ENCODE measurements at places on chromosomes 16 and 17. TPM values are rescaled to one million over a fixed set of nuclear protein-coding genes. Genes with fewer than 3 reads are reported as not detected.

DNA sequence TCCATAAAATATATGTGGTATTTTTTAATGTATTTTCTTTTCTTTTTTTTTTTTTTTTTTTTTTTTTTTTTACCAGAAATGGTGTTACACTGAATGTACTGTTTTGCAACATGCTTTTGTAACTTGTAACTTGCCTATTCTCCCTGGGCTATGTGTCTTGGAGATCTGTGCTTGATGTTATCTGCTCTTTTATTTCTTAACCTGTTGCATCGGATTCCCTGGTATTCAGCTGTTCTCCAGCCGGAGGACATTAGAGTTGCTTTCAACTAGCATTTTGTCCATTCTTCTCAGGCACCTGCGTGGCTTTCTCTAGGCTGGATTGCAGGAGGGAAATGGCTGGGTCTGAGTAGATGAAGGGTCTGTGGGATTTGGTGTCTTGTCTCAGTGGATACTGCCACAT is 47.4 kb downstream of the KATNIP start:
- no peaks in the 10 kb centered on the region for H3K27me3 ChIP-seq
- no peak for DNase-seq
- no peaks in the 10 kb centered on the region for H3K4me1 ChIP-seq
- no peak overlapping the region for H3K4me3 ChIP-seq
- H3K36me3 ChIP-seq, result no peaks in the 10 kb centered on the region

- H3K36me3 ChIP-seq, result no peaks in the 10 kb centered on the region
- no peak for DNase-seq
- no peak overlapping the region for H3K27ac ChIP-seq
- H3K4me3 ChIP-seq, result no peak overlapping the region
- no peaks in the 10 kb centered on the region for H3K27me3 ChIP-seq
These were observed 25.6 kb upstream of the NTN1 start for GRCh38 chr17:8995711-8996110.

GRCh38 chr17:81420769-81421462 is 25.7 kb downstream of the BAHCC1 start:
- no peak overlapping the region for H3K4me3 ChIP-seq
- peaks cover 27% of the 10 kb centered on the region for H3K4me1 ChIP-seq
- H3K27me3 ChIP-seq, result no peaks in the 10 kb centered on the region
- no peaks in the 10 kb centered on the region for H3K36me3 ChIP-seq
- no peak overlapping the region for H3K27ac ChIP-seq
- DNase-seq, result peak; percentile 23

DNA sequence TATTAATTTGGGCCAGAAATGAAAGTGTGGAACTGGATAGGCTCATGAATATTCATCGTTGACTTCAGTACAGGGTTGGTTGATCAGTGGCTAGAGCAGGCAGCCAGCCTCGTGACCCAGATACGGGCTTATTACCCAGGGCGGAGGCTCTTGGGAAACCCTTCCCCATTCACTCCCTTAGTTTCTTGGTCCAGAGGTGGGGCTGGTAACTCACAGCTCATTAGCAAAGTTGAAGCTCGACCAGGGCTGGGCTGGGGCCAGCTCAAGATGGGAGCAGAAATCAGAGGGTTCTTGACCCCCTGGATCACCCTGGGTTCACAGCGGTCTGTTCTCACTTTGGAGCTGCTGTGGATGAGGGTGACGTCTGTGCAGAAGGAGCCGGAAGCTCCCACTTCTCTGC is 44.6 kb upstream of the GSE1 start:
- no peak overlapping the region for H3K27ac ChIP-seq
- H3K4me3 ChIP-seq, result no peak overlapping the region
- no peak for DNase-seq
- no peaks in the 10 kb centered on the region for H3K27me3 ChIP-seq
- H3K4me1 ChIP-seq, result peaks cover 6% of the 10 kb centered on the region

Gene VTN
- polyA plus RNA-seq, result 0.68 TPM

DNA sequence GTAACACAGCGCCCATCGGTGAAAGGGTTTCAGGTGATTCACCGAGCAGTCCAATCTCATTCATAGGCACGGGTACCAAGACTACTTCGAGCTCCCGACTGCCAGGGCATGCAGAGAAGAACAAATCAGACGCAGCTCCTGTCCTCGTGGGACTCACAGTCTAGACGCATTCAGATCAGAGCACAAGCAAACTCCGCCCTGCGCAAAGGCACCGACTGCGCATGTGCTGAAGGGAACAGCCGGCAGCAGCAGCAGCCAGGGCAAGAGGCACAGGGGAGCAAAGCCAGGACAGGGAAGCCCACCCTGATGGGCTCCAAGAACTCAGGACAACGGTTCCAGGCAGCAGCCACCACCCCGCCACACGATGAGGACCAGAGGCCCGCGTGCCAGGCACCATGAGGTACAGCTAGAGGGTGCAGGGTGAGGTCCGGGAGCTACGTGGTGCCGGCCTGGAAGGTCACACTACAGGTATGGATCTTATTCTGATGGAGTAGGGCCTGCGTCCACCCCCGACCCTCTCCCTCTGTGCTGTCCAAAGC is 315.7 kb downstream of the FOXL1 start:
- H3K36me3 ChIP-seq, result no peaks in the 10 kb centered on the region
- no peak overlapping the region for H3K27ac ChIP-seq
- no peaks in the 10 kb centered on the region for H3K27me3 ChIP-seq
- DNase-seq, result no peak

- no peaks in the 10 kb centered on the region for H3K27me3 ChIP-seq
- H3K27ac ChIP-seq, result no peak overlapping the region
- no peaks in the 10 kb centered on the region for H3K36me3 ChIP-seq
These were observed 5.5 kb downstream of the CBFB start for GRCh38 chr16:67034487-67034886.

Gene LRRC75A
- 8.1 TPM for polyA plus RNA-seq

GRCh38 chr16:62272035-62272434 is 235.8 kb upstream of the CDH8 start:
- H3K36me3 ChIP-seq, result no peaks in the 10 kb centered on the region
- H3K4me3 ChIP-seq, result no peak overlapping the region
- no peaks in the 10 kb centered on the region for H3K4me1 ChIP-seq
- H3K27ac ChIP-seq, result no peak overlapping the region
- no peak for DNase-seq

- H3K27ac ChIP-seq, result no peak overlapping the region
- peaks cover 15% of the 10 kb centered on the region for H3K27me3 ChIP-seq
- no peak overlapping the region for H3K4me3 ChIP-seq
- H3K4me1 ChIP-seq, result no peaks in the 10 kb centered on the region
- H3K36me3 ChIP-seq, result no peaks in the 10 kb centered on the region
These were observed 7.6 kb upstream of the WNT3 start for GRCh38 chr17:46826116-46826515.

DNA sequence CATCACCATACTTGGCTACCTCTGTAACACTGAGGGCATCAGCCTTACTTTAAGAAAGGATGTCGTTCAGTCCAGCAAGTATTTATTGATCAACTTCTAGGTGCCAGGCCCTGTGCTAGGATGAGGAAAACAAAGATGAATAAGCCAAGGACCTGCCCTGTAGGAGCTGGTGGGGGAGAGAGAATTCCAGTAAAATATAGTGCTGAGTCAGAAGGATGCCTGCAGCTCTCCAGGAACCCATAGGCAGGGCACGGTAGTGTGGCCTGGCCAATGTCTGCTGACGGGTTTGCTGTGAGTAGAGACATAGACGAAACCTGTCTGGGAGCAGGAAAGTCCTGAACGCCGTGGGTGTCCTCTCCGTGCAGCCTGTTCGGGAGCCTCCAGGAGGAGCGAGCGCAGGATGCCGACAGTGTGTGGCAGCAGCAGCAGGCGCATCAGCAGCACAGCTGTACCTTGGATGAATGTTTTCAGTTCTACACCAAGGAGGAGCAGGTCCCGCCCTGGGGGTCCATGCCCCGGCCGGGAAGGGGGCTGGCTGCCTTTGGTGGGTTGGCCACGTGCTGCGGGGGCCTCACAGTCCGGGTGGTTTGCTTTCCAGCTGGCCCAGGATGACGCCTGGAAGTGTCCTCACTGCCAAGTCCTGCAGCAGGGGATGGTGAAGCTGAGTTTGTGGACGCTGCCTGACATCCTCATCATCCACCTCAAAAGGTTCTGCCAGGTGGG is 55.6 kb downstream of the USP43 start:
- H3K27me3 ChIP-seq, result no peaks in the 10 kb centered on the region
- H3K27ac ChIP-seq, result no peak overlapping the region
- DNase-seq, result no peak

Gene THRA
- 18.8 TPM for polyA plus RNA-seq

GRCh38 chr17:46818316-46818928 is at the start of gene WNT3:
Gene WNT3, minus strand, starts transcription at chr17:46818692. Its CDS starts 95 bp downstream, at chr17:46818597.
- H3K27me3 ChIP-seq, result peaks cover 66% of the 10 kb centered on the region
- H3K36me3 ChIP-seq, result no peaks in the 10 kb centered on the region
- no peak within 1 kb of the TSS for H3K4me3 ChIP-seq
- H3K4me1 ChIP-seq, result no peaks in the 10 kb centered on the region
- DNase-seq, result no peak

Gene PERCC1
- polyA plus RNA-seq, result not detected

DNA sequence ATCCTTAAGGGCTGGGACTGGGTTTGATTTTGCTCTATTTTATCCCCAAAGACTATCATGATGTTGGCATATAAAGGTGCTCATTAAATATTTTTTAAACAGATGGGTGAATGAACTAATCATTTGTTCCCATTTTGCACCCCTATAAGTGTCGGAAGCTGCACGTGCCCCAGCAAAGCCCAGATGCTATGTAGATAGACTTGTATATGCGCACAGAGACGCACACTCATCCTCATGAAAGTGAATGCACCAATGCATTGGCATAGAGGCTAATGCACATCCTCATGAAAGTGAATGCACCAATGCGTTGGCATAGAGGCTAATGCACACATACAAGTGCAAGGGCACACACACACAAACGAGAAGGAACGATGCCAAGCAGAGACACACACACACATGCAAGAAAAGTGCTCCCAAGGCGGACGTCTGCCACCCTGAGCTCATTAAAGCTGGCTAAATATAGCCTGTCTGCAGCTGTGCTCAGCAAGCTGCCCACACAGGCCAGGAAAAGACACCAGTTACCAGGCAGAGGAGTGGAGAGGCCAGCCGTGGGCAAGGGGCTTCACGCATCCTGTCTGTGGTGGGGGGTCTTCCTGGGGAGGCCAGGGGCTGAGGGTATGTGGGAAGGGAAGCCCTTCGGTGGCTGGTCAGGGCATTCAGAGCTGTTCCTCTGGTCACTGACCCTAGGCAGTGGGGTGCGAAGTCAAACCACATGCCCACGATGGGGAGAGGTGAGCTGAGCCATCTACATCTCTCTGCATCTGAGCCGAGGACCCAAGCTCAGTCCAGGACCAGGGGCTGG is 52.6 kb downstream of the PIMREG start:
- H3K36me3 ChIP-seq, result no peaks in the 10 kb centered on the region
- H3K27me3 ChIP-seq, result no peaks in the 10 kb centered on the region
- H3K27ac ChIP-seq, result no peak overlapping the region
- DNase-seq, result no peak

Gene MYH2
- not detected for polyA plus RNA-seq

- peak overlapping the region; percentile 66 for H3K27ac ChIP-seq
- no peak overlapping the region for H3K4me3 ChIP-seq
- H3K36me3 ChIP-seq, result no peaks in the 10 kb centered on the region
- no peaks in the 10 kb centered on the region for H3K27me3 ChIP-seq
- H3K4me1 ChIP-seq, result peaks cover 14% of the 10 kb centered on the region
- peak; percentile 53 for DNase-seq
These were observed 65.2 kb upstream of the SMIM36 start for GRCh38 chr17:55576237-55576995.

- peaks cover under 1% of the 10 kb centered on the region for H3K4me1 ChIP-seq
- peaks cover 33% of the 10 kb centered on the region for H3K36me3 ChIP-seq
- DNase-seq, result no peak
These were observed 6.8 kb downstream of the THUMPD1 start for GRCh38 chr16:20734782-20735181.

Gene KCNG4
- not detected for polyA plus RNA-seq

DNA sequence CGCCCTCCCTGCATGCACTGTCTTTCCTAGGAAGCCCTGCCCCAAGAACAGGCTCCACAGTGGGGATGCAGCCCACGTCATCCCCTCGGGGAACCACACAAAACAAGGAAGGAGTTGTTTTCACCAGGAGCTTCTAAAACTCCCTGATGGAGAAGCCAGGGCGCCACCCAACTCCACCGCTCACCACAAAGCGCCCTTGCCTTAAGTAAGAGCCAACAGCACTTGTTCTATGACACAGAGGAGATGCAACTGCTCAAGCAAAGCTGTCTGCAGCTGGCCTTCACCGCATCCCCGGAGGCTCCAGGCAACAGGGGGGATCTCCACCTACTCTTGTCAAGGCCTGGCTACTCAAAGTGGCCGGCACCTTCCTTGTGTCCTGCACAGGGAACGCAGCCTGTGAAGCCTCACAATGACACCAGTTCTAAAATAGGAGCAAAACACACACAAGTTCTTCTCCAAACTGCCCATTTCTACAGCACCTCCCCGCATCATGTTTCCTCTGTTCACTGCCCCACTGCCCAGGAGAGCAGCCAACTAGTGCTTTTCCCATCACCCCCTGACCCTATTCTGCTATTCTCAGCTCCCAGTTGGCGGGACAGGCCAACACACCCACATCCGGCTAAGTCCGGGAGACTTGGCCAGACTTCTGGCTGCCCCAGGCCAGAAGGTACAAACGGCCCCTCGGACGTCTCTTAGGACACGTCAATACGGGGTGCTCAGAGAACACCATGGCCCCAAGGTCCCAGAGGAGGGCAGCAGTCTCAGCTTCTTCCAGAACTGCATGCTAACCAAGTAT is 24.2 kb downstream of the MPG start:
- H3K27ac ChIP-seq, result peak overlapping the region; percentile 11
- no peaks in the 10 kb centered on the region for H3K27me3 ChIP-seq
- DNase-seq, result peak; percentile 65
- no peak overlapping the region for H3K4me3 ChIP-seq
- H3K36me3 ChIP-seq, result no peaks in the 10 kb centered on the region
- H3K4me1 ChIP-seq, result peaks cover 5% of the 10 kb centered on the region

GRCh38 chr17:44121997-44122815 is 1.2 kb downstream of the HDAC5 start:
- DNase-seq, result no peak
- peaks cover 2% of the 10 kb centered on the region for H3K27me3 ChIP-seq
- peak overlapping the region; percentile 80 for H3K4me3 ChIP-seq

- DNase-seq, result no peak
- no peaks in the 10 kb centered on the region for H3K36me3 ChIP-seq
- no peaks in the 10 kb centered on the region for H3K4me1 ChIP-seq
- no peak overlapping the region for H3K4me3 ChIP-seq
- no peak overlapping the region for H3K27ac ChIP-seq
- H3K27me3 ChIP-seq, result no peaks in the 10 kb centered on the region
These were observed 30.6 kb upstream of the IRX3 start for GRCh38 chr16:54317101-54317611.

Gene GPR179
- polyA plus RNA-seq, result not detected

GRCh38 chr16:17529982-17530760 is 59.4 kb upstream of the XYLT1 start:
- no peaks in the 10 kb centered on the region for H3K27me3 ChIP-seq
- no peaks in the 10 kb centered on the region for H3K36me3 ChIP-seq
- no peak overlapping the region for H3K4me3 ChIP-seq
- DNase-seq, result no peak

DNA sequence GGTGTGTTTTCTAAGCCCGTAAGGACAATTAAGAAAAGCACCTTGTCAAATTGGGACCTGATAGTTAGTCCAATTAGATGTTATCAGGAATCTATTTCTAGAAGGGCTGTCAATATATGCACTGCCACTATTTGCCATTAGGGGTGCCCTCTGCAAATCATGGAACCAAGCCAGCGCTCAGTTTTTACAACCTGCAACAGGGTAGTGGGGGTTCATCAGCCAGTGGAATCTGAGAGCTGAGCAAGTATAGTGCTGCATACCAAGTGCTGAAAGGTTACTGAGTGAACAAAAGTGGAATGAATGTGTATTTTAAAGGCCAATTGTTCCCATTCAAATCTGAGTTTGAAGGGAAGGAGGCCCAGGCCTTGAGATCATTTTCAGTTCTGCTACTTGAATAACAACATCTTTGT is 10.4 kb downstream of the PRR11 start:
- no peak overlapping the region for H3K4me3 ChIP-seq
- DNase-seq, result peak; percentile 80
- no peaks in the 10 kb centered on the region for H3K36me3 ChIP-seq
- H3K4me1 ChIP-seq, result peaks cover 9% of the 10 kb centered on the region
